ENCODE measurements at places on chromosomes 5 and 9.
A peak's percentile ranks its signal among the peaks of the same experiment; 100 is the strongest.

DNA sequence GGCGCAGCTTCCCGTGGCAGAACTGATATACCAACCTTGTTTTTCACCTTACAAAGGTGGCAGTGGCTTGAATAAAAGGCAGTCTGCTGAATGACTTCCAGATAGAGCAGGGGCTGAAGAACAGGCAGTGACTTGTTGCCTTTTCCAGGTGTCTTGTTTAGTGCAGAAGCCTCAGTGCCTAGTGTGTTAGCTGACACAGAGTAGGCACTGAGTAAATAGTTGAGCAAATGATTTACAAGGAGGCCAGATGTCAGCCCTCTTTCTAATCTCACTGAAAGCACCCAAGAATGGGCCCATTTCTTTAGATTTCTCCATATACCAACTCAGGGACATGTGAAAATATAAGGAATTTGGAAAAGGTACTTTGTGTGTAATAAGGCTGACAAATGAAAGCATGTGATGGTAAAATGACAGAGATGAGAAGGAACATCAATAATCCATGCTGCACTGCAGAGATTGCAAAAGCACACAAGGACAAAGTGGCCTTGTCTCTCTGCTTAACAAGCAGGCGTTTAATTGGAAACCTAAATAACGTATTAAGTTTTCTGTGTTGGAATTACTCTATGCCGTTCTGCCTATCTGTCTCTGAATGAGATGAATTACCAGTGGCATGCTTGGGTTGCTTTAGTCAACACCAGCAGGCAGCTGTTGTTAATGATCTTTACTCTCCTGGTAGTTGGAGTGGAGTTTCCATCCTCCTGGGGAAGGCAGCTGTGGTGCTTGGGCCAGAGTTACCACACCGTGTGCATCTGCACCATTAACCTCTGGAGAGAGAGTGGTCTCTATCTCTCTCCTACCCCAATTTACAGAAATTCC, 360.1 kb upstream of the C9orf72 start:
- no peak for DNase-seq

GRCh38 chr5:66174338-66174737, 30.2 kb downstream of the SREK1 start:
- no peak for DNase-seq

- DNase-seq = no peak
These were observed 93.6 kb downstream of the CAMSAP1 start for GRCh38 chr9:135813671-135814290.

DNA sequence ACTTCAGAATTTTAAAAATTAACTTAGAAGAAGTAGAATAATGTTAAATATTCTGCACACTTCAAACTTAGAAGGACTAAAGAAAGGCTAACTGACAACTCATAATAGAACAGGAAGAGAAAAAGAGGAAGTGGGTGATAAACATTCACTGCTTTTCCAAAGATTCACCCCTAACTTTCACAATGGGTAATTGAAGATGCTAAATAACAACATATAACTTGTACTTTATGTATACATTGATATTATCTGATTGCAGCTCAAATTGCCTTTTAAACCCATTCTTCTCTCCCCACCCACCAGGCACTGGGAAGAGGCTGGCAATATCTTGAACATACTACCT, 376.6 kb downstream of the EFNA5 start:
- no peak for DNase-seq

GRCh38 chr5:107889387-107889786, 218.7 kb upstream of the EFNA5 start:
- DNase-seq = no peak

- DNase-seq = no peak
These were observed 53.9 kb downstream of the C9orf57 start for GRCh38 chr9:72006501-72006900.

DNA sequence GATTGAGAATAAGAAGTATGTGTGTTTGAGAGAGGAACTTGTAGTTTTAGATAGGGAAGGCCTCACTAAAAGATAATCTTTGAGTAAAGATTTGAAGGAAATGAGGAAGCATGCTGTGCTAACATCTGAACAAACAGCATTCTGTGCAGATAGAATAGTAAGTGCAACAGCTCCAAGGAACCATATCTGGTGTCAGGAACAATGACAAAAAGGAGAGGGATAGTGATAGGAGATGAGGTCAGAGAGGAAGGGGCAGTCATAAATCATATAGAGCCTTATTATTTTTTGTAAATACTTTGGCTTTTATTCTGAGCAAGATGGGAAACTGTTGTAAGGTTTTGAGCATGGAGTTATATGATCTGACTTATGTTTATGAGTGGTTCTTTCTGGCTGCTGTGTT, 3.8 kb downstream of the MRPL22 start:
- DNase-seq = no peak

GRCh38 chr5:135835766-135836165, 1.3 kb downstream of the SLC25A48 start:
- peak; percentile 16 for DNase-seq

- no peak for DNase-seq
These were observed 78.3 kb upstream of the LIFR start for GRCh38 chr5:38634568-38635369.

- no peak for DNase-seq
These were observed 34.0 kb upstream of the CLINT1 start for GRCh38 chr5:157892974-157893373.

- no peak for DNase-seq
These were observed 173.1 kb downstream of the KDM4C start for GRCh38 chr9:6930827-6931226.

DNA sequence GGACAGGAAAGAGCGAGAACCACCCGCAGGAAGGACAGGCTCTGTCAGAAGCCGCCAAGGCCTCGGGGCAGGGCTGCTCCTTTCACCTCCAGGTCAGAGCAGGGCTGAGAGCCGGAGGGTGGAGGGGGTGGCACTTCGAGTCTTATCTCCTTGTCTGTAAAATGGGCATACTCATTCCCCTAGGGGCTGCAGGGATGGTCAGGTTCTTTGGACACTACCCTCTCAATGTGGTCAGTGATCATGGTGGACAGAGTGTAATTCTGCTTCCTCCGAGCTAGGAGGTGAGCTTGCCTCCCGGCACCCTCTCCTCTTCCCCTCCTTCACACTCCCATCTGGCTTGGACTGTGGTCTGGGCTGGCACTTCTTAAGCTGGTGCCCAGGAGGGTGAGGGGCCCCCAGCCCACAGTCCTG, 39.6 kb downstream of the RGS3 start:
- no peak for DNase-seq
